CD4-positive, alpha-beta T cell treated with Interleukin-12 subunit alpha and Interleukin-12 subunit beta, for 1 hour (primary cell): ENCODE measurements at places on chromosomes 11 and 22.

DNA sequence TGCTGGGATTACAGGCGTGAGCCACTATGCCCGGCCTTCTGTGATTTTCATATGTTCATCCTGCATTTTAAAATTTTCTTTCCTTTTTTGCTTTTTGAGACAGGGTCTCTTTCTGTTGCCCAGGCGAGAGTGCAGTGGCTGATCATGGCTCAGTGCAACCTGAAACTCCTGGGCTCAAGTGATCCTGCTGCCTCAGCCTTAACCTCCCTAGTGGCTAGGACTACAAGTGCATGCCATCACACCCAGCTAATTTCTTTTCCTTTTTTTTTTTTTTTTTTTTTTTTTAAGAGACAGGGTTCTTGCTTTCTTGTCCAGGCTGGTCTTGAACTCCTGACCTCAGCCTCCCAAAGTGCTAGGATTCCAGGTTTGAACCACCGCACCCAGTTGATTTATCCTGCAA is 54.1 kb upstream of the WT1 start:
- DNase-seq, result no peak

- no peak for DNase-seq
These were observed 46.7 kb downstream of the MED15 start for GRCh38 chr22:20553947-20554741.

GRCh38 chr22:35070451-35071093 is 4.6 kb downstream of the ISX start:
- no peak for DNase-seq

DNA sequence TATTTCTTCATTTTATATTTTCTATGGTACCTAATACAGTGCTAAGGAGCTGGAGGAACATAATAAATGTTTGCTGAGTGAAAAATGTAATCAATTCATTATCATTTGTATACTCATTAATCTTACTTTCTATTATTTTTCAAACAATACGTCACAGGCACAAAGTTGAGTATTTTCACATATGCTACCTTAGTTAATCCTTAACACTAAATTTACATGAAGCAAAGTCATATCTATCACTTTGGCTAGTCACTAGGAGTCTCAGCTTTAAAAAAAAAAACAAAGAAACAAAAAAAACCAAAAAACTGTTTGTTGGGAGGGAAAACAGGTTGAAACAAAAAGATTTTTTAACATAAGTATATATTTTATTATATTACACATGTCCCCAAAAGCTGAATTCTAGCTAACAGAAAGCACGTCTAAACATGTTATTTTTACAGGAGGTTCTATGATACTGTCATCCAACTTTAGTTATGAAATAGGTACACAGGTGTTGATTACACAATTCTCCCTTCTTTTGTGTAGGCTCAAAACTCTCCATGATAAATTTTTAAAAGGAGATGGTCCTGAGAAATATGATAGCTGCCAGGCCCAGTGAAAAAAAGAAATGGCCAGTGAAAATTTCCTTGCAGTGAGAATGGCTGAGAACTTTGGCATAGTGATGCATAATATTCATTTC is 14.3 kb downstream of the HPS5 start:
- DNase-seq, result no peak

- no peak for DNase-seq
These were observed 17.6 kb downstream of the FADS3 start for GRCh38 chr11:61873588-61874376.

- DNase-seq, result no peak
These were observed 222.5 kb upstream of the KIRREL3 start for GRCh38 chr11:127223026-127223425.

- DNase-seq, result no peak
These were observed 21.6 kb downstream of the FOLR3 start for GRCh38 chr11:72157131-72157530.
